ENCODE measurements at places on chromosomes 5 and 9.

DNA sequence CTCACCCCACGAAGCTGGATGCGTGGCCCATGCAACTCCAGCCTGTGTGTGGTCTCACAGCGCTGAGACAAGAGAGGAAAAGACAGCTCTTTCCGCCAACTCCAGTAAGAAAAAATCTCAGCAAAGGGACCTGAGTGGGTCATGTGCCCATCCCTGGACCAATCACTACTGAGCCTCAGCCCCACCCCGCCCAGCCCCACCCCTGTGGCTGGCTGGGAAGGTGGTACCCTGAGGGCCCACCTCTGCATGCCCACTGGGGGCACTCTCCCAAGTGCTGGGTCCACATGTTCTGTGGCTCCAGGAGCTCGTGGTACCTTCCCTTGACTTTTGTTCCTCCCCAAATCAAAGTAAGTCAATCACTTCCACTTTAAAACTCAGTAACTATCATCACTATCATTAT, 105.1 kb upstream of the SMIM23 start:
- no peak for DNase-seq

DNA sequence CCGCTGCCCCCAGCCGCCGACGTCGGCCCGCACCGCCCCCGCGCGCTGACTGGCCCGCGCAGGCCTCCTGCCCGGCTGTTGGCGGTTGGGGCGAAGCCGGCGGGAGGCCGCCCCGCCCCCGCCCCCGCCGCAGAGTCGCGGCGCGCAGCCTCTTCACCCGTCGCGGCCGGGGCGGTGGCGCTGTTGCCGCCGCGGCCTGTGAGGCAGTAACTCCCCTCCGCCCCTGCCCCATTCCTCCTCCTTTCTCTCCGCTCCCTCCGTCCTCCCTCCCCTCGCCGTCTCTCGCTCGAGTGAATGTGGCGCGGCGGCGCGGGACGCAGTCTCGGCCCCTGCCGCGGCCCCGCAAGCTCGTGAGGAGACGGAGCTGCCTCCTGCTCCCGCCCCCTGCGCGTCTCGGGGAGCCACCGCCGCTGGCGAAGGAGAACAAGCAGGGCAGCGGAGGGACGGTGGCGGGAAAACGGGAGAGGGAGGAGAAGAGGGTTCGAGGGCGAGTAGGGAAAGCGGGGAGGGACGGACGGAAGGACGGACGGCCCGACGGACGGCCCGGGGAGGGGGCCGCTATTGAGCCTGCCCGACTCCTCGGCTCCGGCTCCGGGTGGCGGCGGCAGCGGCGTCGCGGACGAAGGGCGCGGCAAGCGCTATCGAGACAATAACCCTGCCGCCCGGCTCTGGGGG, 637 bp upstream of the ERBIN start:
- DNase-seq, result peak; percentile 47

DNA sequence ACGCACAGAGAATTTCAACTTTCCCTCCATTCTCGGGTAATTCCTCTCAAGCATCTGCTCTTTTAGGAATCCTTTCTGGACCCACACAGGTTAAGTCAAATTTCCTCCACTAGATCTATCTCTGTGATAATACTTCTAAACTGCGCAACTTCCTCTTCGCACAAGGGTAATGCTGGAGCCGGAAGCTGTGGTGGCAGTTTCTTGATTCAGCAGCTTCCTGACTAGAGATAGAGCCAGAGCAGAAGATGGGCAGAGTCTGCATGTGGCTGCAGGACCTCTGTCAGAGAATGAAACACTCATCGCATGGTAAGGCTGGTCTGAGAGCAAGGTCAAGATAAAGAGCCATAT, 11.1 kb upstream of the CDC42SE2 start:
- DNase-seq, result peak; percentile 99

GRCh38 chr9:133953976-133954709, 38.0 kb downstream of the VAV2 start:
- DNase-seq, result no peak

Data from Kasumi-1 (cell line).